ENCODE measurements at places on chromosomes 3 and 15.

- peak; percentile 51 for DNase-seq
Observed at GRCh38 chr3:150545419-150546225, 674 bp downstream of the SERP1 start.

- no peak for DNase-seq
Observed at GRCh38 chr3:83928391-83928790, 1030.4 kb upstream of the CADM2 start.

GRCh38 chr3:107416886-107417285, 39.6 kb downstream of the CCDC54 start:
- DNase-seq: no peak

DNA sequence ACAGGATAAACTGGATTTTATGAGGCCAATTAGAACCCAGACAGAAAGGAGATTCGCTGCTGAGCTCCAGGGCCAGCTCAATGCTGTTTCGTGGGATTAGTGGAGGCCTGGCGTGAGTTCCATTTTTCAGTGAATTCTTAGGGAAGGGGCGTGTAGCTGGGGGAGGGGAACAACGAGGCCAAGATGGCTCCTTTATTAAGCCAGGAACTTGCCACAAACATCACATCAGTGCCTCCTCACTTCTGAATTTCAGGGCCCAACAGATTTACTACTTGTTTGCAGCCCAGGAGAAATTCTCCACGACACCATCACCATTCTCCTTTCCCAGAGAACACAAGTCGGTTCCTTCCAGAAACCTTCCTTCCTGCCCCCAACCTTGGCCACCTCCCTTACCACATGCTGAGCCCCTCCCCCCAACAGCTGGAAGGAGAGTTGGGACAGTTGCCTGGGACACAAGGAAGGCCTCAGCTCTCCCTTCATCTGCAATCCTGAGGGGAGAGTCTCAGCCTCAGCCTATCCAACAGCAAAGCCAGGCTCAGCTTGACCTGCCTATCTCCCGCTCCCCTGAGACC, 5.8 kb downstream of the IGDCC4 start:
- no peak for DNase-seq

- DNase-seq: no peak
Observed at GRCh38 chr3:189712906-189713483, 81.8 kb downstream of the TP63 start.

DNA sequence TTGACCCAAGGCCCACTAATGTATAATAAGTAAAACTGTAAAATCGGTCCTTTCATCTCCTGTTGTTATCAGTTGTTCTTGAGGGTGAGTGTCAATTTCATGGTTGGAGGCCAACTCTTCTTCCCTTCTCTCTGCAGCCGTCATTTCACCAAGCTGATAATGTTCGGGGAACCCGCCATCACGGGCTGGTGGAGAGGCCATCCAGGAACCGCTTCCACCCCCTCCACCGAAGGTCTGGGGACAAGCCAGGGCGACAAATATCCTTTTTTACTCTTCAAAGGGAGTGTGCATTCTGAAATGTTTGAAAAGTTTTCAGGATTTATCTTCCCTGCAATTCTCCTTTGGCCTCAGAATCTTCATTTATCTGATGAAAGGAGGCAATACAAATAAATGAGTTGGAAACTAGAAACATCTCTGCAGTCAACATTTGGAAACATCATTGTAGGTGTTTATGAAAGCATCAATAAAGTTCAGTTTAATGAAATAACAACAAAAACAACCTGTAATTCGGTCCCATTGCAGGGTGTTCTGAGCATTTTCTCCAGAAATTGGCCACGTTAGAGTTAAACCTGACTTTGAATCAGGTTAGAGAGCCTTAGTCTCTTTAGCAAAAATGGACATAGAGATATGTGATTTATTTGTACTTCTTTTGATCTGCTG, 63.9 kb downstream of the CRTC3 start:
- no peak for DNase-seq

DNA sequence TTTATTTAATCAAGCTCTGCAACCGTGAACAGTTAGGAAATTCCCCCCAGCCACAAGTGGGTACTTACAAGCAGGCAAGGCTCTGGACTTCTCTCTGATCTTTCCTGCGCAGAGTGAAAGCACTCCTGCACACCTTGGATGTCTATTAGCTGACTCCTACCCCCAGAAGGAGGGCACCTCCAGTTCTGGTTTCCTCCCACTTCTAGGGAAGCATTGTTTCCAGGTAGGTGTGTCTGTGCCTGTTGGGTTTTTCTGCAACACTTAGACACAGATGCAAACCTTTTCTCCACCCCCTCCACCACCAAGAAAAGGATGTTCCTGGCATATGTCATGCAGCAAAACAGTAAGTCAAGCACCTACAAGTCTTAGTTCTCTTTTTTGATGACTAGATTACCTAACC, at the start of gene ZBED2:
ZBED2 (minus strand) TSS at position 115 of the 400 bp plus-strand sequence. CDS start 1,145 bp downstream, outside the sequence.
- no peak for DNase-seq
